Effector memory CD8-positive, alpha-beta T cell (primary cell): ENCODE measurements at places on chromosomes 12 and 14.

DNA sequence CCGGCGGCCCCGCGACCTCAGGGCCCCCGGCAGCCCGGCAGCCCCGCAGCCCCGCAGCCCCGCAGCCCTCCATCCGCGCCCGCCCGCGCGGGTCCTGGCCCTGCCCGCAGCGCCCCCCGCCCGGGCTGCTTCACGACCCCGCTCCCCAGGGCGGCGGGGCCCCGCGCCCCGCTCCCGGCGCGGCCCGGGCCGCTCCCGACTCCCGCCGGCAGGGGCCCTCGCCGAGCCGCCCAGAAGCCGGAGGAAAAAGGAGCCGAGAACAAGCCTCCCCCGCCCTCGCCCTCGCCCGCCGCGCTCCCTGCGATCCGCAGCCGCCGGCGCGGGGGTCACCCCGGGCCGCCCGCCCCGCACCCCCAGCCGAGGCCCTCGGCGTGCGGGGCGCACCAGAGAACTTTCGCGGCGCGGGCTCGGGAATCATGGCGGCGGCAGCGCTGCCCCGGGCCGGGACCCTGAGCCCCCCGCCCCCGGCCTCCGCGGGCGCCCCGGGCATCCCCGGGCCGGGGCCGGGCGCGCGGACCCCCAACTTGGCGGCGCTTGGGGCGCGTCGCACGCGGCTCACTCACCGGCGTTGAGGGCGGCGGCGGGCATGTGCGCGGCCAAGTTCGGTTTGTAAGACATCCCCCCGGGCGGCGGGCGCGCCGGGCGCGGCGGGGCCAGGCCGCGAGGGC lies 521 bp downstream of the CDK2AP1 start:
- peak; percentile 69 for DNase-seq

DNA sequence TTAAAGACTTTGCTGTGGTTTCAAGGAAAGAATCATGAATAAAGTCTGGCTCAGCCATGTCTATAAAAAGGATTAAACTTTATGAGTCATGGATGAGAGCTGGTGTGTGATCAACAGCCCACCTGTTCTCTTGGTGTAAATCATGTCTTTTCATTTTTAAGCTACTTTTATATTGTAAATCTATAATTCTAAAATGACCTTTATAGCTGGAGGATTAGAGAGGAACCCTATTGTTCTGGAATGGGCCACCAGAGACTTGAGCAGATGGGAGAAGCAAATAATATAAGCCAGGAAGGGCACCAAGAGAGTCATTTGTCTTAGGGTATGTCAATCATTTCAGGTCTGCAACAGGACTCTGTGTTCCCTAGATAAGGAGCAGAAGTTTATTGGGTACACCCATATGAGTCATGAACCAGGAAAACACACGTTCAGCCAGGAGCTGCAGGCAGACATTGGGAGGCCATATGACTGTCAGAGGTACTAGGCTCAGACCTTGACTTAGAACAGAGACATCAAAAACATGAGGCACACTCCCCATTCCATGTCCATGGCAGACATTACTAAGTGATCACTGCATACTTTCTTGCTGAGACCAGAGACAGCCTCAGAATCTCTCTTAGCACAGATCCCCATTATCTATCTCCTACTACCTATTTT lies 49.3 kb downstream of the NDUFA12 start:
- no peak for DNase-seq

- DNase-seq: no peak
These were observed 54.6 kb upstream of the DICER1 start for GRCh38 chr14:95211721-95212504.

GRCh38 chr12:67357376-67358125 lies 88.4 kb downstream of the CAND1 start:
- DNase-seq: no peak

GRCh38 chr12:75813072-75813471 lies 218.5 kb downstream of the PHLDA1 start:
- no peak for DNase-seq

DNA sequence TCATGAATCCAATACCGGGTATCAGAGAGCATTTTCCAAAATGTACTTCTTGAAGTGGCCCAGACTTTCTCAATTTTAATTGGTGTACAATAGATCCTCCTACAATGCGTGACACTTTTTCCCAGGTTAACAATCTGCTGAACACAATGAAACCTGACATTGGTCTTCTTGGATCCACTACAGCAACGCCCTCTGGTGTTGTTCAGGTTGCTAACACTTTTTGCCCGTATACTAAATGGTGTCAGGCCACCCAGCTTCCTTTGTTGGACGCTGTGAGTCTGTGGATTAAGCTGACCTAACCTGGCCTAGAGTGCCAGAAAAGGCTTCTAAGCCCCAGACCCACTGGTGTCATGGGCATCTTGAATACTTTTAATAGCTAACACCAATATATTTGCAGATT lies 89.2 kb downstream of the KCNK10 start:
- DNase-seq: no peak

DNA sequence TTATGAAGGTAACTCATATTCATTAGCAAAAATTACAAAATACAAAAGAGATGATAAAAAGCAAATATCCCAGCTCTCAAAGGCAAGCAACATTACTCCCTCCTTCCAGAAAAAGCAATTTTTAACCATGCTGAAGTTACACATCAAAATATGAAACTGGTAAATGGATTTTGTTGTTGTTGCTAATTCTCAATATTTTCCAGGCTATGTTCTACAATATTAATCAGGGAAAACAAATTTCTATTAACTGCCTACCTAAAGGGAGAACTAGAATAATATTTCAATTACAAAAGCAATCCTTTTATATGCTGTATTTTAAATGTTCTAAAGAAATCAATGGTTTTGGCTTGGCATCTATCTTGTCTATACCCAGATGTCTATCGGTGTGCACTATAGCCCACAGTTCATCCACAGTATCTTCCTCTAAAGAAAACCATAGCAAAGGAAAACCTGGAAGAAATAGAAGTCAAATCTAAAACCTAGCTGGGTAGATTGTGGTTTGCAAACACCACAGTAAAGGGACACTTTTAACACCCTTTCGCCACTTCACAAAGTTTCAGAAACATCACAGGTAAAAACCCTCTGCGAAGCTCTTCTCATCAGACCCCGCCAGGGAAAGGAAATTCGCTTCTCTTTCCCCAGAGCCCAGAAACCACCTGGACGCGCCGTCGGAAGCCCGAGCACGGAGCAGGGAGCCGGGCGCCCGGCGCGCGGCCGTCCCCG lies 32.0 kb downstream of the TC2N start:
- peak; percentile 17 for DNase-seq

GRCh38 chr12:69999561-69999960 lies 174.5 kb downstream of the MYRFL start:
- no peak for DNase-seq

GRCh38 chr12:97805146-97805545 lies 342.5 kb downstream of the RMST start:
- no peak for DNase-seq

- no peak for DNase-seq
These were observed 43.4 kb upstream of the NR2C1 start for GRCh38 chr12:95116773-95117172.

DNA sequence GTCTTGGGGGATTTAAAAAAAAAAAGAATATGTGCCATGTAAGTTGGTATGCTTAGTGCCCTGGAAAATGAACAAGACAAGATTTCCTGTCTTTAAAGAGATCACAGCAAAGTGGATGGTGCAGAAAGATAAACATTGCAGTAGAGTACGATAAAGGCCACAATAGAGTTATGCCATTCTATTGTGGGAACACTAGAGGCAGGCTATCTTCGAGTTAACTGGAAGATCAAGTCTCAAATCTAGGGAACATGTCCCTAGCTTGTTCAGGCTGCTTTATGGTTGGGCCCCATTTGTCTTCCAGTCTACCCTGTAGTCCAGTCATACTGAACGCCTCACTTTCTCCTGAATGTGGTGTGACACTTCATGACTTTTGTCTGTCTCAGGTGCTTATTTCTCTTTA lies 18.7 kb upstream of the CCT2 start:
- no peak for DNase-seq

- no peak for DNase-seq
These were observed 2.1 kb upstream of the EMC9 start for GRCh38 chr14:24143511-24143910.

DNA sequence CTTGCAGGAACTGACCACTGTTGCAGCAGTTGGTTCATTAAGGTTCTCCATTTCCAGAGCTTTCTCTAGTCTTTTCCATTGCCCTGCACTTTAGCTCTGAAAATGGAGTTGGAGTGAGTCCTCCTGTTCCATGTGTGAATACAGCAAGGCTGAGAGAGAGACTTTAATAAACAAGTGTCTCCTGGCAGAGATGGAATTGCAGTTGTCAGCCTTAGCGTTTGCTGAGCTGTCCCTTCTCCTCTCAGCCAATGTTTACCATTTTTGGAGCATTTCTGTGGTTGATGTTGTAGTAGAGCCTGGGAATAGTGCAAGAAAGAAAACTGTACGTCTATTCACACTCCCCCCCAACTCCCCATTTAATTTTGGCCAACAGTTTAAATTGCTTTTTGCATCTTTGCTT lies 7.5 kb upstream of the MANSC4 start:
- no peak for DNase-seq

GRCh38 chr14:104304451-104305351 lies 166.3 kb downstream of the KIF26A start:
- DNase-seq: no peak

DNA sequence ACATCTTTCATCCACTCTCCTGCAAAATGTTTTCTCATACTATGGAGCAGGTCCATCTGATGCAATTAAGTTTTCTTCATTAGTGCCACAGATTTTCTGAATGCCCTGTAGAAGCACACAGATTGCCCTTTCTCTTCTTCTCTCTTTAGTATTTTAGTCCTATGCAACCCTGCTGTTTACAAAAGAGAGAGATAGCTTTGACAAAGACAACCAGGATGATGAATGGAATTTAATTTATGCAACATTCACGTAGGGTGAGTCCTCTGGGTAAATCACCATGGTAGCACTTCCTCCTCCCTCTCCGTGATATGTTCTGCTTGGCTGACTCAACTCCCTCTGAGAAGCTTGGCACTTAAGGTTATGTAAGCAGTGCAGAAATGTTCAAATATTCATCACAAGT lies 400.9 kb upstream of the PDE3A start:
- DNase-seq: no peak

DNA sequence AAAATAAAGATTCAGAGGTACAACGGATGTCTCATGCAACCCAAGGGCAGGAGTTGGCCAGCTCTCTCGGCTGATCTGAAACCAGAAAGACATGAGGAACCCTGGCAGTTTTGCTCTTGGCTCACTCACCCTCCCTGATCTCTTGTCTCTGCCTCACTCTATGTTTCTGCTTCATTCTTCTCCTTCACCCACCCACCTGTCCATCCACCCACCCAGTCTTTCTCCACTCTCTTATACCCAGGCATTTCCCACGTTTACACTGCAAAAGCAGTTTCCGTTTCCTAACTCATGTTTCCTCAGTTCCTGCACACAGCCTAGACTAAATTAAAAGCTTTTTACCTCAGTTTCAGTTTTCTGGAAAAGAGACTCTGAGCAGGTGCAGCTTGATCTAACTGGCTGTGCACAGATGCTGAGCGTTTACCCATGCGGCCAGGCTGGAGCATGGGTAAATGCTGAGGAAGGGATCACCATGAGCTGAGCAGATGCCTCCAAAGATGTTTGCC lies 157.6 kb downstream of the PRKCH start:
- no peak for DNase-seq

DNA sequence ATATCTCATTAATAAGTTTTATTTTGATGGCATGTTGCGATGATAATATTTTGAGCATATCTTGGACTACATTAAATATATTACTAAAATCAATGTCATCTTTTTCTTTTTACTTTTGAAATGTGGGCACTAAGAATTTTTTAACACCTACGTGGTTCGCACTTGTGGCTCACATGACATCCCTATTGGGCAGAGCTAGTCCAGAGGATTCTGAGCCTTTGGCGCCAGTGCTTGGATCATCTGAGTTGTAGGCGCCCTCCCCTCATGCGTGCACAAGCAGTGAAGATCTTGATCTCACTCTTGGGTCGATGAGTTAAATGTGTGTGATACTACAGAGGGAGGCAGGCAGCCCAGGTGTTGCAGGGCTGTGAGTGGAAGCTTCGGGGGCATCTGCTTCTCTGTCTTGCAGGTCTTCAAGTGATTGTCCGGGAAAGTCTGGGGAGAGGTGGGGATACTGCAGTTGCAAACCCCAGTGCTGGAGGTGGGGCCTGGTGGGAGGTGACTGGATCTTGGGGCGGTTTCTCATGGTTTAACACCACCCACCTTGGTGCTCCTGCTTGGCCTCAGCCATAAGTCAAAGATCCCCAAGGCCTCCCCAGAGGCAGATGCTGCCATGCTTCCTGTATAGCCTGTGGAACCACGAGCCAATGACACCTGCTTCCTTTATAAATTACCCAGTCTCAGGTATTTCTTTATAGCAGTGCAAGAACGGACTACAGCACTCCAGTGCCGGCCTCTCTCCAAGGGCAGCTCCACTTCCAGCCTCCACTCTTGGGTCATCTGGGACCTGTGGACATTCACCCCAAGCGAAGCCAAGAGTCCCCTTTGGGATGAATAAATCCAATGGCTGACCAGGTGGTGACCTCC lies 46.1 kb upstream of the PPP2R5C start:
- DNase-seq: no peak

DNA sequence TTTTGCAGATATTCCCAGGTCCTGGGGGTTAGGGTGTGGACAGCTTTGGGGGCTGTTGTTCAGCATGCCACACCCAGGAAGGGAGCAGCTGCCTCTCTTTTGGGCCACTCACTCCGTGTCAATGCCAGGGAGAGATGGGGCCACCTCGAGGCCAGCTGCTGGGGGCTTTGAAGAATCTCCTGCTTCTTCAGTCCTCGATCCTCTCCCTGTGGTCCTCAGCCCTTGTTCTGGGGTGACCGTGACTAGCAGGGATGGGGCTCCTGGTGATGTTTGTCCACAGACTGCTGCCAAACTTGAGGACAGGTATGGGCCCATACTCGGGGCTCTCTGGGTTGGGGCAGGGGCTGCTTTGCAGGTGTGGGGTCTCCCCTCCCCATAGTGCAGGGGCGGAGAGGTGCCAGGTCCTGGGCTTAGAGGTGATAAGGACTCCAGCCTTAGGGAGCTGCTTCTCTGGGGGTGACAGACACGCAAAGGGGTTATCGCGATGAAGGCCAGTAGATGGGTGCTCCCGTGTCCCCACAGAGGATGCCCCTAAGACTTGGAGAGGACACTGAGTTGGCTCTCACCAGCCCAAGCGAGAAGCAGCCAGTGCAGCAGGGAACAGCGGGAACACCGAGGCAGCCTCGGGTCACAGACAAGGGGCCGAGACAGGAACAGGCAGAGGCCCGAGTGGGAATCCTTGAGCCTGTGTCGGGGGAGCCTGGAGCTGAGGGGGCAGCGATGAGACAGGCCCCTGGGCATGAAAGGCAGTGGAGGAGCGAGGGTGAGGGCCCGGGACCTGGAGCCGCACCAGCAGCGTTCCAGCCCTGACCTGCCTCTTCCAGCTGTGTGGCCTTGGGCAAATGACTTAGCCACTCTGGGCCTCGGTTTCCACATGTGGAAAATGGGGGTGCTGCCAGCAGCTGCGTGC lies 11.1 kb downstream of the RFLNA start:
- no peak for DNase-seq

- DNase-seq: no peak
These were observed 142.2 kb upstream of the RFLNA start for GRCh38 chr12:124152731-124153130.

GRCh38 chr14:87046960-87047359 lies 946.0 kb downstream of the GALC start:
- no peak for DNase-seq
